Stomach (tissue), 19 donors: ENCODE measurements at places on chromosomes 11 and 22. TPM values are rescaled to one million over a fixed set of nuclear protein-coding genes. Genes with fewer than 3 reads are reported as not detected.
A peak's percentile ranks its signal among the peaks of the same experiment; 100 is the strongest.

Gene RFPL1
- not detected for total RNA-seq

Gene TYR
- not detected for total RNA-seq

GRCh38 chr11:75815345-75816168 is 547 bp downstream of the UVRAG start:
- H3K4me3 ChIP-seq, result peak overlapping the region; percentile 89
- peak; percentile 47 for DNase-seq
- H3K4me1 ChIP-seq, result peaks cover 54% of the 10 kb centered on the region
- H3K27ac ChIP-seq, result peak overlapping the region; percentile 96

DNA sequence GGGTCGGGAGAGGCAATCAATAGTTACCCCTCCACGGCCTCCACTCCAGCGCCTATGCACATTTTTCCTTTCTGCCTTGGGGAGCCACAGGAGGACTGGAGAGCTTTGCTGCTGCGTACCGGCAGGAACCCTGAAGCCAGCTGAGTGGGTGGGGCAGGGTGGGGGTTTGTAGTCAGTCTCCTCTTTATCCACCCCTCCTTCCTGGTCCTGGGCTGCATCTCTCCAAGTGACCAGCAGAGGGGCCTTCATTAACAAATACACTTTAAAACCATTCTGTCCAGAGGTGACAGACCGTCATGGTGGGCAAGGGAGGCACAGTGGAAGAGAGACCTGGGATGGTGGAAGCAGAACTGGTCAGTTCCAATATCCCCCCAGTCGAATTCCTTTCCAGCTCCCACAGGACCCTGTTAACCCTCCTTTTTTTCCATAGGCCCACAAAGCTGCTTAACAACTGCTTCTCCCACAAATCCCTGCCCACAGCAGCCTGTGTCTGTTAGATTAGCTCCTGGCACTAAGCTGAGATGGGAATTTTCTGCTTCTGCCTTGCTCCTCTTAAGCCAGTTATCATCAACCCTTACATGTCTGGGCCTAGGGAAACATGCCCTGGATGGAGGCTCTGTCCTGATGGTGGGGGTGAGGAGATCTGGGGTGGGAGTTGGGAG is 3.9 kb upstream of the ABCG4 start:
- H3K4me1 ChIP-seq, result peaks cover 17% of the 10 kb centered on the region
- H3K4me3 ChIP-seq, result no peak overlapping the region
- H3K27me3 ChIP-seq, result peaks cover 46% of the 10 kb centered on the region
- no peak overlapping the region for H3K27ac ChIP-seq
- no peaks in the 10 kb centered on the region for H3K36me3 ChIP-seq

DNA sequence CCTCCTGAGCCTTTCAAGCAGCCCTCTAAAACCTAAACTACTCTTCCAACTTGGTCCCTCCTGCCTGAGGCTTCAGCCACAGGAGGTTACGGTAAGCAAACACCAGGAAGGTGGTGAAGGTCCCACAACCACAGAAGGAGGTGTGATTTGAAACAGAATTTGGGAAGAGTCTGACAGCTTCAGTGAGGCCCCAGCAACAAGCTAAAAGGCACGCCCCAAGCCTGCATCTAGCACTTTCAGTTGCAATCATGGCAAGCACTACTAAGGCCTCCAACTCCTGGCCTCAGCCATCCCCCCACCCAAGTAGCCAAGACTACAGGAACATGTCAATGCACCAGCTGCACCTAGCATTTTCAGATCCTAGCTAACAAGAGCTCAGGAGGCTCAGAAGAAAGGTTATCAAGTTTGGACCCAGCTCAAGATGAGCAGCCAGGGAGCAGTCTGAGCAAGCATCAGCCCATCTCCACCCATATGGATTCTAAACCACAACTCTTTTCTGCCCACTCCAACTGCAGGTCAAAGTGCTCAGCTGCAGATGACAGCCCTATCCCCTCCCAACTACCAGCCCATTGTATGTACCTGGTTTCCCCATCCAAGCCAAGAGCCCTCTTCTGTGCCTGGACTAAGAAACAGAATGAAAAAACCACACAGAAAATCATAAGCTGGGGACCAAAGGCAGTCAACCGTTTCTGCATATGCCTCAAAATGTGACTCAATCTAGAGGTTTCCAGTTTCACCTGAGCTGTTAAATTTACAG is 10.4 kb upstream of the AHNAK start:
- H3K4me1 ChIP-seq, result peaks cover 72% of the 10 kb centered on the region
- DNase-seq, result peak; percentile 42
- H3K36me3 ChIP-seq, result peaks cover 28% of the 10 kb centered on the region
- peak overlapping the region; percentile 13 for H3K4me3 ChIP-seq
- peak overlapping the region; percentile 95 for H3K27ac ChIP-seq

DNA sequence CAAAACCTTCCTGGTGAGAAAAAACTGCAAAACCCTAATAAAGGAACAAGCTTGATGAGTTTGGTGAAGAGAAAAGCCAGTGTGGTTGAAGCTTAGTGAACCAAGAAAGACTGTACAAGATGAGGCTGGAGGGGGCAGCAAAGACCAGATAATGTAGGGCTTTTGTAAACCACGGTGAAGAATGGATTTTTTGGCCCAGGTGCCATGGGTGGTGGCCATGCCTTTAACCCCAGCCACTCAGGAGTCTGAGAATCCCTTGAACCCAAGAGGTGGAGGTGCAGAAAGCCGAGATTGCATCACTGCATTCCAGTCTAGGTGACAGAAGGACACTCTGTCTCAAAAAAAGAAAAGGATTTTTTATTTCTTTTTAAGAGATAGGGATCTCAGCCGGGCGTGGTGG is 5.0 kb upstream of the ZDHHC5 start:
- H3K4me3 ChIP-seq, result no peak overlapping the region
- H3K27me3 ChIP-seq, result no peaks in the 10 kb centered on the region
- no peak for DNase-seq

DNA sequence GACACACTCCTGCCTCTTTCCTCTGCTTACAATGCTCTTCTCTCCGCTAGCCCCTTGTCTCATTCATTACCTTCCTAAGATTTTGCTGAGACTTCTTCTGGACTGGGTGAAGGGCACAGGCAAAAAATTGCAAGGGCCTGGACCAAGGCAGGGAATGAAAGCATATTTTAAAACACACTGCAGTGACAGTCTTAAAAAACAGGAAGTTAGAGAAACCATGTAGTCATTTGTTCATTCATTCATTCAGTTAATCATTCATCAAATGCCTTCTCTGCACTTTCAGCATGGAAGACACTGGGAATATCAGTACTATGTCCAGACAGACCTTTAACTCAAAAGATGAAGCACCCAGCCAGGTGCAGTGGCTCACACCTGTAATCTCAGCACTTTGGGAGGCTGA is 44.9 kb upstream of the SWAP70 start:
- H3K4me1 ChIP-seq, result peaks cover 12% of the 10 kb centered on the region
- H3K36me3 ChIP-seq, result no peaks in the 10 kb centered on the region
- H3K27ac ChIP-seq, result no peak overlapping the region

- no peaks in the 10 kb centered on the region for H3K36me3 ChIP-seq
- H3K27ac ChIP-seq, result no peak overlapping the region
- no peak for DNase-seq
- H3K4me1 ChIP-seq, result no peaks in the 10 kb centered on the region
Measured at GRCh38 chr22:45574069-45574703, 71.5 kb downstream of the FBLN1 start.

DNA sequence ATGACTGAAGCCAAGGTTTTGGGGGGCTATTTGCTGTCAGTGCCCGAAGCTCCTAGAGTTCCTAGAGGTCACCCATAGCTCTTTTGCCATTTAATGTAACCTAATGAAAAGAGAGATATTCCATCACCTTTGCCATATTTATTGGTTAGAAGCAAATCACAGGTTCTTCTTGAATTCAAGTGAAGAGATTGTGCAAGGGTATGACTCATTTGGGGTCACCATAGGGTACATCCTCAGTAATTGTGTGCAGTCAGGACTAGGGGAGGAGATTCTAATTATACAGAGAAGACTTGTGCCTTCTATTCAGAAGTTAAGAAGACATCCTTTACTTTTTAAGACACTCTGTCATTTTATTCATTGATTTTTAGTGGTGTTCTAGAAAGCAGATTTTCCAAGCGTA is 6.9 kb upstream of the PRAME start:
- no peaks in the 10 kb centered on the region for H3K36me3 ChIP-seq
- peaks cover 39% of the 10 kb centered on the region for H3K27me3 ChIP-seq
- no peak overlapping the region for H3K4me3 ChIP-seq
- DNase-seq, result no peak
- H3K4me1 ChIP-seq, result no peaks in the 10 kb centered on the region

DNA sequence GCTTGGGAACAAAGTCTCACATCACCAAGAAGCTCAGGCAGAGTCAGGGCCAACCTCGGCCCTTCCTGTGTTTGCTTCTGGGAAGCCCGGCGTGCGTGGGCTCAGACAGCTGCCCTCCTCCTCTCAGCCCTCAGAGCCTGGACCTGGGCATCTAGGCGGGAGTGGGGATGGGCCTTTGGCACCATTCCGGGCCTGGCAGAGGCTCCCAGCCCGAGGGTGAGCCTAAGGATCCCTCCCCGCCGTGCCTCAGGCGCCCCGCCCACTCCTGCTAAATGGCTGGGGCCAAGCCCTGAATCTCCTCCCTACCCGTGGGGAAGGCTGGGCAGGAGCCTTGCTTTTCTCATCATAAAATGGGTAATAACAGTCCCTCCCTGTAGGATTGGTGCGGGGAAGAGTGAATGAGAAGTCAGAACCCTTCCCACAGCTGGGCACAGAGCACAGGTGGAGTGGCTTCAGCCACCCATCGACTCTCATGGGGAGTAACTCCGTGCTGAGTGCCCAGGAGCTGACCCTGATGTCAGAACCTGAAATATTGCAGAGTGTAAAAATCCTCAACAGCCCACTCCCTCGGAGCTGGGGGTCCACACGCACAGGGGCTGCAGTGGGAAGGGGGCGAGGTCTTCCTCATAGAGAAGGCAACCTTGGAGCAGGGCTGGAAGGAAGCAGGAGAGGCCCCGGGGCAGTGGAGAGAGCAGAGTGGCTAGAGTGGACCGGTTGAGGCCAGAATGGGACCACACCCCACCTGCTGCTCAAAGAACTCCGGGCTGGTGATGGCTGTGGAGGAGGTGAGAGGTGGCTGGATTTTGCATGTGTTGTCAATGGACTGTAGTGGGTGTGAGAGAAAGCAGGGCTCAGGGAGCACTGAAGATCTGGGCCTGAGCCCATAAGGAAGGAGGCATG is 18.8 kb upstream of the CDKN1C start:
- H3K27ac ChIP-seq, result peak overlapping the region; percentile 89
- peaks cover 28% of the 10 kb centered on the region for H3K27me3 ChIP-seq
- H3K4me1 ChIP-seq, result peaks cover 46% of the 10 kb centered on the region
- H3K36me3 ChIP-seq, result no peaks in the 10 kb centered on the region
- H3K4me3 ChIP-seq, result peak overlapping the region; percentile 66

DNA sequence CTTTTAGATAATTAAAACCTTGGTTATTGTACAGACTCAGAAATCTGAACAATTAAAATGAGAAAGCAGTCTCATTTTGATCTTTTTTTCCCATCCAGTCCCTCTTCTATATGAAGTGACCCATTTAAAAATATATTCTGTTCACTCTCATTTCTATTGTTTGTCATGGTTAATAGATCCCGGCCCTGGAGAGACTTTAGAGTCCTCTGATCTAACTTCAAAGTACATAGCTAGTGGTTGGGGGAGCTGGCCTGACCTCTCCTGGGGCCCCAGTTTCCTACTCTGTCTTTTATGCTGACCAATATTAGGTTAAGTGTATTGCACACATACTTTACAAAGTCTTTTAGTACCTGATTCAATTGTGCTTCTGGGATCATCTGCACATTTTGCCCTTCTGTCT is 13.5 kb downstream of the MRPL48 start:
- H3K27me3 ChIP-seq, result no peaks in the 10 kb centered on the region
- H3K4me1 ChIP-seq, result no peaks in the 10 kb centered on the region
- peaks cover 9% of the 10 kb centered on the region for H3K36me3 ChIP-seq
- no peak overlapping the region for H3K27ac ChIP-seq
- DNase-seq, result no peak
